HT-29 (cell line): ENCODE measurements at places on chromosomes 2 and 18.

- DNase-seq, result no peak
These were observed 465.0 kb upstream of the TRIB2 start for GRCh38 chr2:12251749-12252148.

DNA sequence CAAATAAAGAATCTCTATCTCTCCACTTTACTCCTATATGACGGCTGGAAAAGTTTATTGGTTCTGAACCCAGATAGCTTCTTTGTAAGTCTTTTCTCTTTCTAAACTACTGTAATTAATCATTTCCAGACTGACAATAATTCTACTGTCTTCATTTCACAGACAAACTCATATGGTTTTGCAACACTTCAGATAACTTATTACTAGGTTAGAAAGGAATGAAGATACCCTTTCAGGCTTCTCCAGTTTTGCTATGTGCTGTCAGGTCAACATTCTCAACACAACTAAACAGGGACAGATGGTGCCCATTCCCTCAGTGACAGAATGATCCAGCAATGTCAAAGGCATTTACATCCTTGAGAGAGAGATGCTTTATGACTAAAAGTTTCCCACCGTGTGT lies 198.5 kb upstream of the ITGA4 start:
- no peak for DNase-seq

GRCh38 chr18:35121531-35121930 lies 80.3 kb downstream of the MAPRE2 start:
- DNase-seq, result no peak

- peak; percentile 88 for DNase-seq
These were observed 34.8 kb upstream of the MGAT5 start for GRCh38 chr2:134218930-134219658.

- peak; percentile 52 for DNase-seq
These were observed 8.2 kb downstream of the WDR54 start for GRCh38 chr2:74429487-74430451.

DNA sequence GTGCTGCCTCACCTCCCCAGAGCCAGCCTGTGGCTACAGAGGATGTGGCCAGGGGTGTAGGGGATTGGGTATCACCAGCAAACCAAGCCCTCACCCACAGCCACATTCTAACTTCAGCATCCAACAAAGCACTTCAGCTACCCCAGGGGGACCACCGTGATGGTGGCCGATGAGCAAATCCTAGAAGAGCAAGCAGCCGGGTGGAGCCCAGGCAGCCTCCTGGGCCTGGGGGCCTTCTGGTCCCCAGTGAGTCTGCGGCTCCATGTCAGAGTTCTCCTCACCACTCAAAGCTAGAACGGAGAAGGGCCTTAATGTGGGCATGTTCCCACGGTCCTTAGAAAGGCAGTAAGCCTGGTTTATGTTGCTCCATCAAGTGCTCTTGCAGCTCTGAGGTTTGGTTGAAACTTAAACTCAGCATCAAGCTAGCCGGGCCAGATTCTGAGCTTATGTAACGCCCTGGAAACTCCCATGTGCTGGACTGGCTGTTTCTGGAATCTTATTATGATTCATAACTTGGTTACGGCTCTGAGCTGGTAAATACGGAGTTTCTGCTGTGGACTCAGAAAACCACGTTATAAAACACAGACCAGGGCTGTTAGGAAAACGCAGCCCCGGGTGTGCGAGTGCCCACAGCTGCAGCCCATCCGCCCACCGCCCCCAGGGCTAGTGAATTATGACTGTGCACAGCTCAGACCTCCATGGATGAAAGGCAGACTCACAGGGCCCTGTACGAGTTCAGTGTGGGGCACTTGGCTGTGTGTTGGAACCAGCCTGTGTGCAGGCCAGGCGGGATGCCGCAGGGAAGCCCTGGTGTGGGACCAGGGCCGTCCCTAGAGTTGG lies 99.8 kb downstream of the SEPTIN10 start:
- DNase-seq, result peak; percentile 29

DNA sequence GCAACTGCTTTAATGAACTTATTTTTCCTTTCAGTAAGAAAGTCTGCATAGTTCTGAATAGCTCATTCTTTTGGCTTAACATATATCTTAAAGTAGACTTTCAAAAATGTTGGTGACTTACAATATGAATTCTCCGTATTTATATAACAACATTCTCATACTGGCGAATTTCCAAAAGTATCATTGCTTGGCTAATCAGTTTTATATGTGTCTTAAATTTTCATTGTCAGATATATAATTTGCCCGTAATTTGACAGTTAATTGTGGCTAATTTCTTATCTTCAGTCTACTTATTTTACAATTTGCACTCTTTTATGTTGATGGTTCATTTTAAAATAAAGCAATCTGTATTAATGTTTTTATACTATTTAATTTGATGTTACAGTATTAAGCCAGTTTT lies 144.9 kb downstream of the ATP9B start:
- no peak for DNase-seq

GRCh38 chr2:201928363-201928762 lies 105.3 kb upstream of the FZD7 start:
- no peak for DNase-seq

- no peak for DNase-seq
These were observed 316.9 kb upstream of the EPAS1 start for GRCh38 chr2:45980161-45980865.

GRCh38 chr2:174965992-174966744 lies 39.0 kb downstream of the CHN1 start:
- DNase-seq, result no peak
